Activated CD8-positive, alpha-beta T cell treated with anti-CD3 and anti-CD28 coated beads, Interleukin-2, amount 10 ng/mL, durations not matched to agents 7 days and 5 days (primary cell): ENCODE measurements at places on chromosomes 16 and 17. TPM values are rescaled to one million over a fixed set of nuclear protein-coding genes. Genes with fewer than 3 reads are reported as not detected.

- peaks cover 19% of the 10 kb centered on the region for H3K36me3 ChIP-seq
- H3K27ac ChIP-seq: no peak overlapping the region
- H3K4me1 ChIP-seq: peaks cover 45% of the 10 kb centered on the region
These were observed 40.1 kb downstream of the HIC1 start for GRCh38 chr17:2094891-2095535.

DNA sequence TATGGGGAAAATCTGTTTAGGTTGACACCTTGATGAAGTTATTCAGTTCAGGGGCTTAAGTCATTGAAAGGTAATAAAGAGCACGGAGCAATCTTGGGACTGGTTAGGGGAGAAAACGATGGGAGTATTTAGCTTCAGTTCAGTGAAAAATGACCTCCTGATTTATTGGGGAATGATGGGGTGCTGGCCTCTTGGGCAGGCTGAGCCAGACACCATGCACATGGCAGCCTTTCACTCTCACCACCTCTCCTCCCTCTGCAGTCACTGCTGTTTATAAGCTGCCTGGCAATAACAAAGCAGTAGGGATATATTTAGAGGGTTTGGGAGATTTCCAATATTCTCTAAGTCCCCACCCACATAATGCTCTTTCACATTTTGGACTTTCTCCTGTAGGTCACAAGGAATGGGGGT lies 140.5 kb upstream of the HS3ST2 start:
- no peak overlapping the region for H3K27ac ChIP-seq
- no peak for DNase-seq
- no peaks in the 10 kb centered on the region for H3K36me3 ChIP-seq
- no peak overlapping the region for H3K4me3 ChIP-seq
- no peaks in the 10 kb centered on the region for H3K27me3 ChIP-seq

- peak overlapping the region; percentile 53 for H3K4me3 ChIP-seq
- H3K4me1 ChIP-seq: peaks cover 35% of the 10 kb centered on the region
- H3K36me3 ChIP-seq: no peaks in the 10 kb centered on the region
- peak; percentile 79 for DNase-seq
- H3K27me3 ChIP-seq: peaks cover 12% of the 10 kb centered on the region
- H3K27ac ChIP-seq: peak overlapping the region; percentile 69
These were observed 6.9 kb downstream of the PLLP start for GRCh38 chr16:57277586-57277985.

DNA sequence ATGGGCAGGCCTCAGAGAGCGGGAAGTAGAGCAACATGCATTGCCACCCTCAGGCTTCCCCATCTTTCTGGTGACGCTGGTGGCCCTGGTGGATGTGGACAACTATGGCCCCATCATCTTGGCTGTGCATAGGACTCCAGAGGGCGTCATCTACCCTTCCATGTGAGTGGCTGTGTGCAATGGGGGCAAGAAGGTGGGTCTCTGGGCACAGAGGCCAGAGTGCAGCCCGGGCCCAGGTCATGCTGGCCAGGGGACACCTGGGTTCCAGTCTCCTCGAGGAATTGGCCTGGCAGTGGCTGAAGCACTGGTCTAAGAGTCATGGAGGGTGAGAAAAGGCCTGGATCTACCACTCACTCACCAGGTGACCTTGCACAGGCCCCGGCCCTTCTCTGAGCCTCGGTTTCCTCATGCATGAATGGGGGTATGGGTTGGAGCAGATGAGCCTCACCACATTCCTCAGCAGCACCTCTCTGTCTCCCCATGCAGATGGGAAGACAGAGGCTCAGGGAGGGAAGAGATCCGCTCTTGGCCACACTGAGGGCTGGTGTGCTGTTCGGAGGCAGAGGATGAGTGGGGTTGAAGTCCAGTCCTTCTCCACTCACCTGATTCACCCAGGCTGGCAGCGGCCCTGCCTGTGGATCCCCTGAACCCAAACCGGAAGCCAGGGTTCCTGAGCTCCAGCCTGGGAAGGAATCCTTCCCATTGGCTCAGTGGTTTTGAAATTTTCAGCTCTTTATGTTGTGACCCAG lies 7.2 kb upstream of the ADGRG3 start:
- no peak overlapping the region for H3K27ac ChIP-seq
- H3K27me3 ChIP-seq: no peaks in the 10 kb centered on the region
- no peak overlapping the region for H3K4me3 ChIP-seq
- no peaks in the 10 kb centered on the region for H3K36me3 ChIP-seq

DNA sequence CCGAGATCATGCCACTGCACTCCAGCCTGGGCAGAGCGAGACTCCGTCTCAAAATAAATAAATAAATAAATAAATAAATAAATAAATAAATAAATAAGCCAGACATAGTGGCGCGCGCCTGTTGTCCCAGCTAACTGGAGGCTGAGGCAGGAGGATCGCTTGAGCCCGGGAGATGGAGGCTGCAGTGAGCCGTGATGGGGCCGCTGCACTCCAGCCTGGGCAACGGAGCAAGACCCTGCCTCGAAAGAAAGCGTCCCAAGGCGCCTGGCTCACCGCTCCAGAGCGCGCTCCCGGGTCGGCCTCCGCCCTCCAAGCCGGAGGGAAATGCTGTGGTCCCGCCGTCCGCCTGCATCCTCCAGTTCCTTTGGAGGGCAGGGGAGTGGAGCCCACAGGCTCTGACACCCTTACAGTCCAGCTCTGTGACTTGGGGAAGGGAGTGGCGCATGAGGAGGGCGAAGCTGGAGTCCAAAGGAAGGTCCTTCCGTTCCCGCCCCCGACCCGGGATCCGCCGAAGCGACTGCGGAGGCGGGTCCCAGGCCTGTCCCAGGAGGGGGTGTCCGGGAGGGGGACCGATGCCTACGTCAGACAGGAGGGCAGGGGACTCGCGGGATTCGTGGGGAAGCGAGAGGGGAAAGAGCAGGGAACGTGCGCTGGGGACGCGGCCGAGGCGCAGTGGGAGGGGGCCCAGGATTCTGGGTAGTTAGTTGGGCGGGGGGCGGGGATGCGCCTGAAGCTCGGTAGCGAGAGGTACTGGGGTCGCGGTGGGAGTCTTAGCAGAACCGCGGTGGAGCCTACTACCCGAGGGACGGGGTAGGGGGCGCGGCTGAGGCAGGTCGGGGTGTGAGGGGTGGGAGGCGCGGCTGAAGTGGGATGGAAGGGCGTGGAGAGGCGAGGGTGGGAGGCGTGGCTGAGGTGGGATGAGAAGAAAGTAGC lies 8.4 kb upstream of the TRPV2 start:
- H3K4me3 ChIP-seq: no peak overlapping the region
- no peaks in the 10 kb centered on the region for H3K36me3 ChIP-seq
- H3K4me1 ChIP-seq: peaks cover 5% of the 10 kb centered on the region
- no peak for DNase-seq
- H3K27ac ChIP-seq: no peak overlapping the region

- no peak overlapping the region for H3K27ac ChIP-seq
- peaks cover 53% of the 10 kb centered on the region for H3K4me1 ChIP-seq
- H3K36me3 ChIP-seq: peaks cover 65% of the 10 kb centered on the region
- H3K4me3 ChIP-seq: no peak overlapping the region
- no peak for DNase-seq
- H3K27me3 ChIP-seq: no peaks in the 10 kb centered on the region
These were observed 16.7 kb downstream of the CCDC57 start for GRCh38 chr17:82195675-82196672.

DNA sequence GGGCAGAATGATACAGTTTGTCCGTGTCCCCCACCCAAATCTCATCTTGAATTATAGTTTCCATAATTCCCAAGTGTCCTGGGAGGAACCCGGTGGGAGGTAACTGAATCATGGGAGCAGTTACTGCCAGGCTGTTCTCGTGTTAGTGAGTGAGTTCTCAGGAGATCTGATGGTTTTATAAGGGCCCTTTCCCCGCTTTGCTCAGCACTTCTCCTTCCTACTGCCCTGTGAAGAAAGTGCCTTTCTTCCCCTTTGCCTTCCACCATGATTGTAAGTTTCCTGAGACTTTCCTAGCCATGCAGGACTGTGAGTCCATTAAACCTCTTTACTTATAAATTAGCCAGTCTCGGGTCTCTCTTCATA lies 28.9 kb upstream of the SEC14L1 start:
- H3K27me3 ChIP-seq: no peaks in the 10 kb centered on the region
- H3K36me3 ChIP-seq: peaks cover 2% of the 10 kb centered on the region
- H3K4me1 ChIP-seq: peaks cover 45% of the 10 kb centered on the region

DNA sequence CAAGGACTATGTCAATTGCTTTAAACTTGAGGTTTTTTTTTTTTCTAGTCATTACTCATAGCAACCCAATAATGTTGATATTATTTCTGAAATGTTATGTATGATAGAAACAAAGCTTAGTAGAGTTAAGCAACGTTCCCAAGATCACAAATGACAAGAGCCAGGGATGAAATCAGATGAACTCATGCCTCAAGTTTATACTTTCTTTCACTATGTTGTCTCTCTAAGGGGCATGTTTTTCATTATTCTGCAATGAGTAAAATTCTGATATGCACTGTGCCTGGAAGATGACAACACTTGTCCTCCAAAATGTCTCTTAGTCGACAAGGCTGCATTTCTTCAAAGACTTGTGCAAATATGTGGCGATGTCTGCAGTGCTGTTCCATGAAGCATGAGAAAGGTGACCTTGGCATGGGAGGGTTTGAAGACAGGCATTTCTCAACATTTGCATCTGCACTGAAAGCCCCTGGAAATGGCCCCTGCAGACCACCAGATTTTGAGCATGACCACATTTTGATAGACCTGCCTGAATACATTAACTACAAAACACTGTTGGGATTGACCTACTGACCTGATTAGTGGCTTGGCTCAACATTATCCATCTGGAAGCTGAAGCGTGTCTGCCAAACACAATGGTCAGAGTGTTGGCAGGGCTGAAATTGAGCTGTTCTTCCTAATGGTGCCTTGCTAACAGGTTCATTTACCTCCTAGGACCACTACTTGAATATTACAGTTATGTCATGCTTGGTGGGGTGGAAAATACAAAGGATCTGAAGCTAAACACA lies 1027.5 kb downstream of the CDH11 start:
- H3K36me3 ChIP-seq: no peaks in the 10 kb centered on the region
- H3K27me3 ChIP-seq: no peaks in the 10 kb centered on the region
- no peaks in the 10 kb centered on the region for H3K4me1 ChIP-seq
- H3K4me3 ChIP-seq: no peak overlapping the region
- DNase-seq: no peak

DNA sequence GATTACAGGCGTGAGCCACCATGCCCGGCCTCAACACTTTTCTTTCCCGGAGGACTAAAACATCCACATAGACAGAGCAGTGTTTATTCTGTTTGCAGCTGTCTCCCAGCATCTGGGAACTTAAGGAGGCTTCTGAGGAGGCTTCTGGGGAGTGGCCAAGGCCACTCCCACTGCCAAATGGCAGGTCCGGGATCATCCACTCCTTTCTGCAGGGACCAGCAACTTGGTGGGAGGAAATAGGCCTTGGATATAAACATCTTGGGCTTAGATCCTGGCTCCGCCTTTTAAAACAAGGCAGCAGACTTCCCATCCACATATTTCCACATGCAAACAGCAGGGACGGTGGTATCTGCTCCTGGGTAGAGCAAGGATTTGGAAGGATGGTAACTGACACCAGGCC lies 14.1 kb upstream of the SPATA32 start:
- H3K4me3 ChIP-seq: no peak overlapping the region
- H3K27ac ChIP-seq: no peak overlapping the region
- peaks cover 17% of the 10 kb centered on the region for H3K4me1 ChIP-seq

- peaks cover 9% of the 10 kb centered on the region for H3K27me3 ChIP-seq
- H3K27ac ChIP-seq: no peak overlapping the region
- H3K4me1 ChIP-seq: peaks cover 23% of the 10 kb centered on the region
- no peak overlapping the region for H3K4me3 ChIP-seq
- H3K36me3 ChIP-seq: no peaks in the 10 kb centered on the region
These were observed 2.5 kb downstream of the MTSS2 start for GRCh38 chr16:70683146-70683944.

DNA sequence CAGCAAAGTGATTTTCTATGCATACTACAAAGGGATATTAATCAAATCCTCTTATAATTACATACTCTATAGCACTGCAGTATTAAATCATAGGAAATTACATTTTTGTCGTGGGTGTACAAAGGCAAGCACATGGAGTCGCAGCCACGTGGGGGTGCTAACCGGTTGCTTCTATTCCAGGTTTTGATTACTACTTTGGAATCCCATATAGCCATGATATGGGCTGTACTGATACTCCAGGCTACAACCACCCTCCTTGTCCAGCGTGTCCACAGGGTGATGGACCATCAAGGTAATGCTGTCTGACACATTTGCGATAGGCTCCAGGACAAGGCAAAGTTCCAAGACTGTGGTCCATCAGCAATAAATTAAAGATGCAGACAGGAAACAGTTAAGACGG lies 60.1 kb downstream of the ARSG start:
- peaks cover 89% of the 10 kb centered on the region for H3K4me1 ChIP-seq
- no peak overlapping the region for H3K4me3 ChIP-seq
- H3K27ac ChIP-seq: peak overlapping the region; percentile 48

DNA sequence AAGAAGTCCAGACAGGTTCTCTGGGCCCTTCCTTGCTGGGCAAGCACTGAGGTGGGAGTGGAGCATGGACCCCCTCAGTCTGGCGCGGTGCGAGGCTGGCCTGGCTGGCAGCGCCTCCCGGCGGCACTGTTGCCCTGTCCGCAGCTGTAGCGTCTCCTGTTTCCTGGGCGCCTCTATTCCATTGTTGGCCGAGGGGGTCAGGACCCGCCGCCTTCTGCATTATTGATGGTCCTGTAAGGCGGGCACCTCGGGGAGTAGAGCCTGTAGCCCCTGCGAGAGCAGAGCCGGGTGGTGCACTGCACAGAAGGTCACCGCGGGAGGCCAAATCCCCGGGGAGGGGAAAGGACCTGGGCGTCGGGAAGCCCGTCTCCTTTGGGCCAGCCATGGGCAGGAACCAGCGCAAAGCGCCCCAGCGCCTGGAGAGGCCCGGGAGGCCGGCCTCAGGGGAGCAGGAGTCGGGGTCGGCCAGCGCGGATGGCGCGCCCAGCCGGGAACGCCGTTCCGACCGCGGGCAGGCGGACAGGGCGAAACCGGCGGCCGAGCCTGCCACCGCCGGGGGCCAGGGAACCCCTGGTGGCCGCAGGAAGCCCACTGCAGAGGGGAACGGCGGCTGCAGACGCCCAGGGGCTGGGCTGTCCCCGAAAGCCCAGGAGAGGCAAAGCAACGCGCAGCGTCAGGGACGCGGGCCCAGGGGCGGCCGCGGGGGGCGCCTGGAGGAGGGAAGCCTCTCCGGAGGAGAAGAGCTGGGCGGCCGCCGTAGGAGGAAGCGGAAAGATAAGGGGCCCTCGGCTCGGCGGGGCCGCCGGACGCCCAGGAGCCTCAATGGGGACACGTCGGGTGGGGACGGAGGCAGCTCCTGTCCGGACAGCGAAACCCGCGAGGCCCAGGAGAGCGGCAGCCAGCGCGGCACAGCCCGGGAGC lies at the start of gene MYO15B:
Gene MYO15B, plus strand, starts transcription at position 126 of the 921 bp plus-strand sequence. Its CDS starts 258 bp downstream, at position 384.
- H3K4me1 ChIP-seq: peaks cover 24% of the 10 kb centered on the region
- peak within 1 kb of the TSS; percentile 66 for H3K27ac ChIP-seq
- H3K36me3 ChIP-seq: no peaks in the 10 kb centered on the region

DNA sequence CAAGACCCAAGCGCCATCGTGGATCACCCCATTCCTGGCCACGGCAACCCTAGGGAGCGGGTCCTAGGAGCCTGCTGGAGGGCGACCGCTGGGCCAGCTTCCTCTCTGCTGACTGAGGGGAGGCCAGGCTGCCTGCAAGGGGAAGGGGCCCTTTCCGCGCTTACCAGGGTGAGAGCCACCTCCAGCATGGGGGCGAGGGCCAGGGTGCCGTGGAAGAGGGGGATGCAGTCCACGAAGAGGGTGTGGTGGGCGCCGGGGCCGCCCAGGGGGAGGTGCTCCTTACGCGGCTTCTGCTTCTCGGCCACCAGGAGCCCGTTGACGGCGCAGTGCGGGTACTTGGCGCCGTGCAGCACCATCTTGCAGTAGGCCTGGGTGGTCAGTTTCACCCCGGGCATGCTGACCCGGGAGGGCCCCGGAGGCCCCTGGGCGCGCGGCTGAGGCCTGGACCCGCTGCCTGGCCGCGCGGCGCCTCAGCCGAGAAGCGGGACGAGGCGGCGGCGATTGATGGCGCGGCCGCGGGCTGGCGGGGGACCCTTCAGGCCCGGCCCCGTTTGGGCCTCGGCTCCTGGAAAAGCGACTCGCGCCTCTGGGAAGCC lies 345 bp downstream of the EMC8 start:
- peak; percentile 54 for DNase-seq
- peak overlapping the region; percentile 89 for H3K27ac ChIP-seq
- H3K27me3 ChIP-seq: no peaks in the 10 kb centered on the region
- H3K4me1 ChIP-seq: peaks cover 61% of the 10 kb centered on the region

BCO1 gene
- not detected for total RNA-seq
